Daoy (cell line): ENCODE measurements at places on chromosomes 5 and 9. TPM values are rescaled to one million over a fixed set of nuclear protein-coding genes. Genes with fewer than 3 reads are reported as not detected.

- no peak for DNase-seq
Observed at GRCh38 chr5:176579323-176579722, 30.2 kb downstream of the CDHR2 start.

- DNase-seq = no peak
Observed at GRCh38 chr5:66072031-66072430, 72.1 kb upstream of the SREK1 start.

GRCh38 chr5:35745193-35745592 lies 111.5 kb upstream of the IL7R start:
- DNase-seq = peak; percentile 13

IFNK gene
- total RNA-seq = not detected in 2 replicates

- no peak for DNase-seq
Observed at GRCh38 chr5:129398026-129398678, 61.9 kb upstream of the ADAMTS19 start.

DNA sequence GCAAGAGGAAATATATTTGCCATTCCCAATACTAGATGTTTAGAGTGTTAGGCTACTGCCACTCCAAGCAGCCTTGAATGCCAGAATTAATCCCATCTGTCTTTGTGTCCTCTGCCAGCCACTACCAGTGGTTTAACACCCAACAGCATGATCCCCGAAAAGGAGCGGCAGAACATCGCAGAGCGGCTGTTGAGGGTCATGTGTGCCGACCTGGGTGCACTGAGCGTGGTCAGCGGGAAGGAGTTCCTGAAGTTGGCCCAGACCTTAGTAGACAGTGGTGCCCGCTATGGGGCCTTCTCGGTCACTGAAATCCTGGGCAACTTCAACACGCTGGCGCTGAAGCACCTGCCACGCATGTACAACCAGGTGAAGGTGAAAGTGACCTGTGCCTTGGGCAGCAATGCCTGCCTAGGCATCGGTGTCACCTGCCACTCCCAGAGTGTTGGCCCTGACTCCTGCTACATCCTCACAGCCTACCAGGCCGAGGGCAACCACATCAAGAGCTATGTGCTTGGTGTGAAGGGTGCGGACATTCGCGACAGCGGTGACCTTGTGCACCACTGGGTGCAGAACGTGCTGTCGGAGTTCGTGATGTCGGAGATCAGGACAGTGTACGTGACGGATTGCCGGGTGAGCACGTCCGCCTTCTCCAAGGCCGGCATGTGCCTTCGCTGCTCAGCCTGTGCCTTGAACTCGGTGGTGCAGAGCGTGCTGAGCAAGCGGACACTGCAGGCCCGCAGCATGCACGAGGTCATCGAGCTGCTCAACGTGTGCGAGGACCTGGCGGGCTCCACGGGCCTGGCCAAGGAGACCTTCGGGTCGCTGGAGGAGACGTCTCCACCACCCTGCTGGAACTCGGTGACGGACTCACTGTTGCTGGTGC lies 29.3 kb downstream of the AMBP start:
- no peak for DNase-seq

GRCh38 chr9:71638627-71639026 lies 129.7 kb downstream of the CEMIP2 start:
- DNase-seq = no peak

DNA sequence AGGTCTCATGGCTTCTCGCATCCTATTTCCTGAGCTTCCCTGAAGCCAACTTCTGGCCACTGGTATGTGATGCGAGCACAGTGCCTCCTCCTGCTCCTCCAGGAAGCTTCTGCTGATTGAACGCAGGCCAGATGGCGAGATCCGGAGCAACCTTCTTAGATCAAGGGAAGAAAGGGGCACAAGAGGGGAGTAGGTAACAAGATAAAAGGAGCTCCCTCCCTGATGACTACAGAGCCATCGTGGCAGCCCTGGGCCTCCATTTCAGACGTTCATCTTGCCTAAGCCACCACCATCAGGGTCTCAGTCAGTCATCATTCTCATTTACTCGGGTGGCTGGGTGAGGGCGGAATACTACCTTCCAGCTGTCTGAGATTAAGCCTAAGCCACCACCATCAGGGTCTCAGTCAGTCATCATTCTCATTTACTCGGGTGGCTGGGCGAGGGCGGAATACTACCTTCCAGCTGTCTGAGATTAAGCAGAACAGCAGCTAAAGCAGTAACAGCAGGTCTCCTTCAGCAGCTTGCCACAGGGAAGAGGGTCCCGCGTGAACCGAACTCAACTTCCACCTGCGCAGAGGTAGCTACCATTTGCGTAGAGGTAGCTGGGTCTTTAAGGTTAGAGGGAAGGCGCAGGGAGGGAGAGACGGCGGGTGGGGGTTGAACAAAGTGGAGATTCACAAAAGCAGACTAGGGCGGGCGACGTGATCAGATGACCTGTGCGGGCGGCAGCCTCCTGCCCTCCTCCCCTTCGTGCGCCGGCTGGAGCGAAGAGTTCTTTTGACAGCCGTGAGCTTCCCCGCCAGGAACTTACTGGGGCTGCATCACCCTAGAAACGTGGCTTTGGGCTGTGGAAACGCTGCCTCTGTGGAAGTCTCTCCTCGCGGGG lies 27.9 kb upstream of the MGAT1 start:
- DNase-seq = peak; percentile 54

HTR4 gene
- 0.18 TPM in 1 of 2 replicates, not detected in the other for total RNA-seq

DNA sequence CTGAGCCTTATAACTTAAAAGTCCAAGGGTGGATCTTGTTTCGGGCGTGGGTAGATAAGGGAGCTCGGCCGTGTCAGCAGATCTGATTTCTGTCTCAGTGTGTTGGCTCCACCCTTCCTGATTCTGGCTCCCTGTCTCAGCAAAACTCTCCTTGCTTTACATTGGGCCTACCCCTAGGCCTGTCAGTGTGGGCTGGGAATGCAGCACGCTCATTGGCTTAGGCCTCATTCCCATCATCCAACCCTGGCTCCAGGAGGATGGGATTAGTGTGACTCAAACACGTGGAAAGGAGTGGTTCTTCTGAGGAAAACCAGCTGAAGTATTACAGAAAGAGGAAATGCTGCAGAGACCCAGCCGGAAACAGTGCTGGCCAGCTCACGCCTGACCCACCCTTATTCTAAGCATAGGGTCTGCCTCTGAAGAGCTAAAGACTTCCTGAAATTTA lies 59.9 kb downstream of the ZFAND5 start:
- DNase-seq = peak; percentile 77

- no peak for DNase-seq
Observed at GRCh38 chr5:97182571-97183099, 412 bp downstream of the RIOK2 start.

DNA sequence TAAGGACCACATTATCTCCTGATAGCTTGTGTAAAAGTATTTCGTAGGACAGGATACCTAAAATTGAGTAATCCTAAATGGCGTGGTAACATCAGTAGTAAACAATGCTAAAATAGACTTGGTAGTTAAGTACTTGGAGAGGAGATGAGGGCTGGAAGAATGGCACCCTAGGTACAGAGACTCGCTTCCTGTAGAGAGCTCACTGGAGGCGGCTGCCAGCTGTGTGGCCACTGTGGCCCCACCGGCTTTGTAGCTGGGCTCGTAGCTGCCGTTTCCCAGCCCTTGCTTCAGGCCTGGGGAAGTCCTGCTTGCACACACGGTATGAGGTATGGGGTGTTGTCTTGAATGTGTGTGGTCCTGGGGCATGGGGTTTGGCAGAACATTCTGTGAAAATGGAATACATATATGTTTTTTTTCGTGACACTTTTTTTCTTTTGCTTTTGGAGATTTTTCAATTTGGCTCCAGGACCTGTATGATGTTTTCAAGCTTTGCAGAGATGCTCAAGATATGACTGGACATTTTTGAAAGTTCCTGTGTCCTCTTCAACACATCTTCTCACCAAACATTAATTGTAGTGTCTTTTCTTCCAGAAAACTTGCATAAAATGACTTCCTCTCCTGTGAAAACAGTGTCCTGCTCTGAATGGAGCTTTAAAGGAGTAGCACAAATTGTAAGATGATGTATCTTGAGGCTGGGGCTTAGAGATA lies 58.0 kb downstream of the RCL1 start:
- no peak for DNase-seq

MZB1 gene
- not detected in 2 replicates for total RNA-seq

DNA sequence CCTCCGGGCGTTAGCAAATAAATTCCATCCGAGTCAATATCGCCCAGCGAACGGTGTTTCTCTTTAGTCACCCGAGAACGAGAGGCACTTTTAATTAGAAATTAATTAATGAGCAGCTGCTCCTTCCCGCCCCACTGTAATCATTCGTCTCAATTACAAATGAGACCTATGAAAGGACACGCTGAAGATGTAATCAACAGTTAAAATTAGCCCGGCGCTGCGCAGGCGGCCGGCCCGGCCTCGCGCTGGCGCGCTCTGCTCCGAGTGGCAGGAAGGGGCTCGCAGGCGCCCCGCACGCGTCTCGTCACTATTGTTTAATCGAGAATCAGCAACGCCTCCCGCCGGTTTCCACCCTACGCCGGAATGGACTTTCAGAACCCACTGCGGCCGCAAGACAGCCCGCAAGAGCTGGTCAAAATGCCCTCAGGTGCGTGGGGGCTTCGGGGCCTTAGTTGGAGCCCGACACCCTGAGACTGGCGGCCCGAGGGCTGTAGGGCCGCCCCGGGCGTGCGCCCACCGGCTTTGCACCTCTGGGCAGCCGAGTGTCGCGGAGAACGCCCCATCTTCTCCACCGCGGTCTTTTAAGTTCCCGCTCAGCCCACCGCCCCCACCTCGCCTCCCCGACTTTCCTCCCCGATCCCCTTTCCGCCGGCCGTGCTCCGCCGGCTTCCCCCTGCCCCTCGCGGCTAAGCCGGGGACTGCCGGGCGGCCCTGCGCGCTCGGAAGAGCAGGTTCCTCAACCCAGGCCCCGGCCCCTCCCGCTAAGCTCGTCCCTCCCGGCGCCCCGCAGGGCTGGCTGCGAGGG lies 597 bp upstream of the IRX4 start:
- DNase-seq = peak; percentile 68

GRCh38 chr5:78845470-78845869 lies 139.6 kb downstream of the ARSB start:
- DNase-seq = no peak

DNA sequence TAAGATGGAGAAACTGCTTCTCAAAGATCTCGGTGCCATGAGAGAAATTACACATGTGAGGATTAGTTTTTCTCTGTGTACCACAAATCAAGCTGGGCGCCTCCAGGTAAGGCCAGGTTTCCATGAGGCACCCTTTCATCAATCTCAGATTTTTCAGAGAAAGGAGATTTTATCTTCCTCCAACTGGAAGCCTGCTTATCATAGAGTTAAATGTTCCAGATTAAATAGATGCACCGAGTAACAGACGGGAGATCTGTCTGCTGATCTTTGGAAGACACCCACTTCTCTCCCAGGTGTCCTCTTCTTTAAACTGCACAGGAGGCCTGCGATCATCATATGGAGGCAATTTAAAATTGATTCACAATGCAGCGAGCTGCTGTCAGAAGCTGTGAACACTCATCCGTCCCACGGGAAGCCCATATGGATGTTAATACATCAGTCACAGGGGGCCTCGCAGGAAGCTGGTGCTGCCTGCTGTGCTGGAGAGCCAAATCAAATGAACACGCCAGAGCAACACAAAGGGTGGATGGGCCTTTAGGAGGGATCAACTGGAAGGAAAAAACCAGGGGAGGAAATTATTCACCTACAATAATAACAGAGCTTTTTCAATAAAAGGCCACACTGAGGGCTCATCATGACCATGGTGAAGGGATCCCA lies 93.3 kb downstream of the TLE1 start:
- DNase-seq = peak; percentile 54

DNA sequence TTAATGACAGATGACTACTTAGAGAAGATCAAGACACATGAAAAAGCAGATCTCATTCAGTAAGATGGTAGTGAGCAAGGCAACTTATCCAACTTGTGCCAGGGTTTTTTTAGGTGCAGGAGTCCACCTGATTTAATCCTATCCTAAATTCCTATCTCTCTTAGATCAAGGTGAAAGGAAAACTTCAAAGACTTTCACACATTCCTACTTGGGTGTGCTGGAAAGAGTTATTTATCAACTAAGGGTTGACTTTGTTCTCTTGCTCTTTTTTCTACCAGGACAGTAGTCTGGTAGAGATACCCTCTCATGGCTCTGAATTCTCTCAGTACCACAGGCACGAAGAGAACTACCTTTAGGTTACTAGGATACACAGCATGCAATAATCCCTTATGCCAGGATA lies 18.2 kb downstream of the TUT7 start:
- DNase-seq = no peak

DNA sequence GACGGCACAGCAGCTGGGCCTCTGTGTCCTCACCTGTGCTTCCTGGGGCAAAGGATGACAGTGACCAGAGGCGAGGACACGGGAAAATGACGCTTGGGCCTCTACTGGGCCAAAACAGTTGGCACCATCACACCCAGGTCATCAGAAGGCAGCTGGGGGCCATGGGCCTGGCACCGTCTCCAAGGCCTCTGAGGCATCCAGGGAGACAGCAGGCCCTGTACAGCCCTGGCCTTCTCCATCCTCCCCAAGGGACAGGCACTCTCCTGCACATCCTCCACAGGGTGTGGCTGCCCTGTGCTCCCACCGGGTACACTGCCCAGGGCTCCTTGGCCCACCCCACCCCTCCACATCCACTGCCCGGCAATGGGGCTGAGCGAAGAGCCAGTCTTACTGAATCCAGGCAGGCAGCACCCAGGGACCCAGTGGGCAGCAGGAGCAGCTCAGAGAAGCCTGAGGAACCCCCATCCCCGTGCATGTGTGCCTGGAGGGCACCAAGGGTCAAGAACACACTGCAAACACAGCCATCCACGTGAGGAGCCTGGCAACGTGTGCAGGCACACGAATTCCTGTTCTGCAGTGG lies 4.0 kb downstream of the LPCAT1 start:
- DNase-seq = no peak

DNA sequence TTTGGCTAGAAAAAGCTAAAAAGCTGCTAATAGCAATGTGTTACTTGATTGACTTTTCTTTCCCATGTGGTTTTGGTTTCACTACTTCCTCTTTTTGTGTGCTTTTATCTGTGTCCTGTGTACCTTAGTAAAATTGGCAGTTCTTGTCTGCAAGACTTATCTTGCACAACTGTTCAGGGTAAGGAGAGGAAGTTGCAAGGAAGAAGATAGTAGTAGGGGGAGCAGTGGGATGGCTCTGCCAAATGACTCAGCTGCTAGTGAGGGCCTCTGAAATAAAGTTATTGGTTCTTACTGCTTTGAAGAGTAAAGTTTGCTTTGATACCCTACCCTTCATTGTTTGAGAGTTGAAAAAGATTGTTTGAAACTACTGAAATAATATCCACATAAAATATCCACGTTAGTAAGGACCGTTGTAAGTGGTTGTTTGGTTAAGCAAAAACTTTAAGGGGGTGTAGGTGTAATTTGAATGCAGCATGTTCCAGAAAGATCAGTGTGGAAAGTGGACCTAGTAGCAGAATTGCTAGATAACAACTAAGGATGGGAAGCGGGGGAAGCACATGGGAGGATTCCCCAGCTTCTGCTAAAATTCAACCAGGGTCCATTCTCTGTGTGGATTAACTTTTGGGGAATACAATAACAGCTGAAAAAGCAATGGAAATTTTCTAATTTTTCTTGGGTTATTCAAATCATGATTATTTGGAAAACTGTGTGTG lies 123.5 kb downstream of the SCAMP1 start:
- no peak for DNase-seq
